Thymus (tissue), 14 donors: ENCODE measurements at places on chromosomes 1 and 21. TPM values are rescaled to one million over a fixed set of nuclear protein-coding genes. Genes with fewer than 3 reads are reported as not detected.

Gene TMEM63A
- total RNA-seq = 19.8 TPM

DNA sequence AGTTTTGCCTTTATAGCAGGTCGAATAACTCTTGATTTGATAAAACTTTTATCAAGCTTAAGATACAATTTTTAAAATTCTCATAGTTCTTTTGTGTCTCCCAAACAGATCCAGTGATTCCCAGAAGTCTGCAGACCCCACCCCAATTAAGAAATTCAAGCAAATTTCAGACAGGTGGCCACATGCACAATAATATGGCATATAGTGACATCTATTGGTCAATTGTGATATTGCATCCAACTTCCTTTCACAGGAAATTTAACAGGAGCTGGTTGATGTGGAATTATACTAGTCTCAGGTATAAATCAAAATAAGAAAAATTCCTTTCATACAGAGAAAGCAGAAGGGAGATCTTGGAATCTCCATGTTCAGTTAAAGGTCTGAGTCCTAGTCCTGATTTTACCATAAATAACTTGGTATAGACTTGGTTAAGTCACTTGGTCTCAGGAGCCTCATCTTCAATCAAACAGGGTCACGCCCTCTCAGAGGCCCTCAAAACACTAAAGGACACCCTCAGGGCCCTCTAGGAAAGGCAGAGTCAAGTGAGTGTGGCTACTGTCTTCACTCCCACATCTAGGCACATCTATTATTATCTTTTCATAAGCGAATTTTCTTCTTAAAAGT, 24.1 kb downstream of the PIGM start:
- DNase-seq = peak; percentile 28

DNA sequence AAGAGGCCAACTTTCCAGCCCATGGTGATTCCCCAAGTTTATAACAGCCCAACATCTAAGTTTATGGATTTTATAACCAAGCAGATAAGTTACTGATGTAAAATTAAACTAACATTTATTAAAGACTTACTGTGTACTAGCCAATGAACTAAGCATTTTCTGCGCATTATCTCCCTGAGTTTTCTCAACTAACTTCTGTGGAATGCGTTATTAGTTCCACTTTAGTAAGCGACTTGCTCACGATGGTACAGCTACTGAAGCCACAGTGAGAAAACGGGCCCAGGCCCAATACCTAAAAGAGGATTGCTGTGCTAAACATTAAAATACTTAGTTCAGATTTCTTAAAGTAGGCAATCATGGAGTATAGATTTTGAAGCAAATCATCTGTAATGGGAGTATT, 61.0 kb downstream of the ZBTB18 start:
- DNase-seq = no peak

GRCh38 chr1:96569288-96569687, 152.3 kb upstream of the PTBP2 start:
- no peak for DNase-seq

DNA sequence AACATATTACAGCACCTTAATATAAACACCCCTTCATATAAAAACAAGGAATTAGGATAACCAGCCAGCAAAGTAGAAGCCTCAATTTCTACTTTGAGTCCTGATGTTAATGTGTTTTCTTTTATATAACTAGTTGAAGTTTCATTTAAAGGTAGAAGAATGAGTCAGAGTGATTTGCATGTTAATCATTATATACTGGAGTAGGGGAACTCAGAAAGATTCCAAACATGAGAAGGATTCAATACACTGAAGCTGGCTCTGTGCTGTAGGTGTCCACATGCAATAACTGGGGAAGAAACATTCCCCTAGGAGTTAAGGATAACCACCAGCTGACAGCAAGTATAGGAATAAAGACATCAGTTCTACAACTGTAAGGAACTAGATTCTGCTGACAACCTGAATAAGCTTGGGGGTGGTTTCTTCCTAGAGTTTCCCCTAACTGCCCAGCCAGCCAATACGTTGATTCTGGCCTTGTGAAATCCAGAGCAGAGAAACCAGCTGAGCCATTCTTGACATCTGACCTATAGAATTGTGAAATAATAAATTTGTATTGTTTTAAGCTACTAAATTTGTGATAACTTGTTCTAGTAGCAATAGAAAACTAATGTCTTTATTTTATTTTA, 33.4 kb upstream of the RNPC3 start:
- no peak for DNase-seq

GRCh38 chr1:186873687-186874086, 44.9 kb downstream of the PLA2G4A start:
- DNase-seq = no peak

Gene MIA3
- total RNA-seq = 35.8 TPM

Gene GOLT1A
- total RNA-seq = 0.47 TPM

DNA sequence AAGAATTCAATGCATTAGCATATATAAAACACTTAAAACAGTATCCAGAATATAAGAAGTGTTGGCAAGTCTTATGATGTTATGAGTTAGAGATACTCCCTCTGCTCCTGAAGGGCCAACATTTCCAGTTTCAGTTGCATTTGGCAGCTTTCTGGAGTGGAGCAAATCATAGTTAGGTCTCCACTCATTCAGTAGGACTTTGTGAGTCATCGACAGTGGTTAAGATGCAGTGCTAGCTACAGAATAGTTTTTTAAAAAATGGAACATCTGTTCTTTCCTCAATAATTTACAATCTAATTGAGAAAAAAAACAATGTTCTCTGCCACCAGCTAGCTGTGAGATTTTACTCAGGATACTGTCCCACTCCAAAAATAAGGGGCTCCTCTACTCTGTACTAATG, 389.1 kb downstream of the HLX start:
- DNase-seq = no peak

Gene BTBD8
- 2.9 TPM for total RNA-seq

- DNase-seq = no peak
Measured at GRCh38 chr1:113394043-113394862, 3.9 kb downstream of the MAGI3 start.

- no peak for DNase-seq
Measured at GRCh38 chr1:36148821-36149236, 457 bp downstream of the TRAPPC3 start.

DNA sequence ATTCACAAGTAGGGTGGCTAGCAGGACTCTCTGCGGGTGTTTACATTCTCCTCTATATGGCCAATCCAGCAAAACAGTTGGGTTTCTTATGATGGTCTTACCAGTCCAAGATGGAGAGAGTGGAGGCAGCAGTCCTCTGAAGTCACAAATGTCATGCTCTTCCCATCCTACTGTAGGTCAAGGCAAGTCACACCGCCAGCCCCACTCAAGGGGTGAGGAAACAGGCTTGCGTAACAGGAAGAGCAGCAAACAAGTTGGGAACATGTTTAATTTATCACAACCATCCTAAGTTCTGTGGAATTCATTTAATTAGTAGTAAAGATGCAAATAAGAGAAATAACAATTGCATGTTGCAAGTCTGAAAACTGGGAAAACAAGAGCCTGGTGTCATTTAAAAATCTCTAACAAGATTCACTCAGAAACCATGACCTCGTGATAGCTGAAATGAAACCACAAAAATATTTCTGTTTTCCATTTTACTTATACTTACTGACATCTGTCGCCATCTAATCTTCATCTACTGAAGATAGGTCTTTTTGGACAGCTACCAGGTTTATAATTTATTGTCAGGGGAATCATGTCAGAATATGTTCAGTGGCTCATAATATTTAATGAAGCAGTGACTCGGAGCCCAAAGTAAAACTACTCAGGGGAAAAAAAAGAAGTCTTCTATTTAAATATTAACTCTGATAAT, 349.1 kb upstream of the FMN2 start:
- DNase-seq = no peak

- DNase-seq = no peak
Measured at GRCh38 chr1:159122005-159122621, 45.5 kb upstream of the AIM2 start.

DNA sequence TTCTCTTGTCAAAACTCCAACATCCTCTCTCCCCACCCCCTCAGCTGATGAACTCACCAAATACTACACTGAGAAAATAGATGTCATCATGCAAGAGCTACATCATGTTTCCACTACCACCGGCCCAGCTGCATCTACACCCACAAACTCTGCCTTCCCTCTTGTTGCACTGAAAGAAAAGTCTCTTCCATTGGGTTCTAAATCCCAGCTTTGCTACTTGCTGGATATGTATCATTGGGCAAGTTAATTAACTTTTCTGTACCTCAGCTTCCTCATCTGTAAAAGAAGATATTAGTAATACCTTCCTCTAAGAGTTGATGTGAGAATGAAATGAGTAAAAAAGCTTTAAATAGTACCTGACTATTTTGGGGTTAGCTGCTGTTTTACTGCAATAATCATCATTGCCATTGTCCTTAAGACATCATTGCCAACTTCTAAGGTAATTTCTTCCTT, 108.6 kb downstream of the OLFML2B start:
- DNase-seq = no peak

GRCh38 chr1:246365708-246366107, 141.4 kb downstream of the SMYD3 start:
- no peak for DNase-seq

DNA sequence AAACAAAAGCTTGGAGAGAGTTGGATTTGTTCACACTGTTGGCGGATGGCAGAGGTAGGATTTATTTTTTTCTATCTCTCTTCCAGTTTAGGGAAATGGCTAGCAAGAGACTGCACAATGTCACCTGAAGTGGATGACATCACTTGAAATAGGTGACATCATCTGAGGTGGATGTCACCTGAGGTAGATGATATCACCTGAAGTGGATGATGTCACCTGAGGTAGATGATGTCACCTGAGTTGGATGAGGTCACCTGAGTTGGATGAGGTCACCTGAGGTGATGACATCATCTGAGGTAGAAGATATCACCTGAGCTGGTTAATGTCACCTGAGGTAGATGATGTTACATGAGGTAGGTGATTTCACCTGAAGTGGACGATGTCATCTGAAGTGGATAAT, 413.4 kb downstream of the DSCAM start:
- no peak for DNase-seq

DNA sequence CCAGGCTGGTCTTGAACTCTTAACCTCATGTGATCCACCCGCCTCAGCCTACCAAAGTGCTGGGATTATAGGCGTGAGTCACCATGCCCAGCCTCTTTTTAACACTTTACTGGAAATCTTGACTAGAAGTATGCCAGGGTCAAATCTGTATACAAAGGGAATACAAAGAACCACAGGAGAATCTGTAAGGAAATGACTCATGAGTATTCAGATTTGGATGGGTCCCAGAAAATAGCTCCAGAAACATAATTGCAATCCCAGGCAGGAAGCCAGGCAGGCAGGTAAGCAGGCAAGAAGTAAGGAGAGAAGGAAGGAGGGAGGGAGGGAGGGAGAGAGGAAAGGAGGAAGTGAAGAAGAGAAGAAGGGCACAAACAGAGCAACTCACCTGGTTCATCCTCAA, 22.8 kb upstream of the TIAM1 start:
- no peak for DNase-seq

Gene COL11A1
- total RNA-seq = 0.24 TPM

Gene AMY1A
- total RNA-seq = 0.05 TPM

GRCh38 chr1:76256289-76257223, 182.0 kb downstream of the ST6GALNAC3 start:
- peak; percentile 37 for DNase-seq

DNA sequence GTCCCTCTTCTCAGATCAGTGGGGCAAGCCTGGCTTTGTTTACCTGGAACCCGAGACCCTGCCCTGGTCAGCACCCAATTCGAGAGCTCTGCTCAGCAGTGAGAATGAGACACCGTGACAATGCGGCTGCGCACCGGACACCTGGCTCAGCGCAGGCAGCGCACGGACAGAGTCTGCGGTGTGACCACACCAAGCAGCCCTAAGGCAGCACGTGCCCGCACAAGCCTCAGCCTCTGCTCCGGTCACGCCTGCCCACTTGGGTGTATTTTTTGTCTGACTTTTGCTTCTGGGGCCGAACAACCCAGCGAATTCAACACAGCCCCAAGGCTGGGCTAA, 4.7 kb downstream of the KRTAP10-8 start:
- no peak for DNase-seq

DNA sequence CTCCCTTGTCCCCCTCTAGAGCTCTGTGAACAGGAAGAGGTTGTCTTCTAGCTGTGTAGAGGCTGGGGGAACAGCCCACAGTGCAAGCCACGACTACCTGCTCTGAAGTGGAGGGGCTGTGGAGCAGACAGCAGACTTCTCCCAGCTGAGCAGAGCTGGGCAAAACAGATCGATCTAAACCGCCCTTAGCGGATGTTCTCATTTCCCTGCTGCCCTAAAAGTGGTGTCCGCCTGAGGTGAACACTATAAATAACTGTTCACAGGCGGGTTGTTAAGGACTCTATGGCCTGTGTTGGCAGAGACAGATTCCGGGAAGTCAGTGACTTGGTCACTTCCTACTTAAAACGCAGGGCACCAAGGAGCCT, 203.2 kb downstream of the RHOU start:
- peak; percentile 72 for DNase-seq

GRCh38 chr1:174039027-174039426, 16.9 kb upstream of the RC3H1 start:
- no peak for DNase-seq

DNA sequence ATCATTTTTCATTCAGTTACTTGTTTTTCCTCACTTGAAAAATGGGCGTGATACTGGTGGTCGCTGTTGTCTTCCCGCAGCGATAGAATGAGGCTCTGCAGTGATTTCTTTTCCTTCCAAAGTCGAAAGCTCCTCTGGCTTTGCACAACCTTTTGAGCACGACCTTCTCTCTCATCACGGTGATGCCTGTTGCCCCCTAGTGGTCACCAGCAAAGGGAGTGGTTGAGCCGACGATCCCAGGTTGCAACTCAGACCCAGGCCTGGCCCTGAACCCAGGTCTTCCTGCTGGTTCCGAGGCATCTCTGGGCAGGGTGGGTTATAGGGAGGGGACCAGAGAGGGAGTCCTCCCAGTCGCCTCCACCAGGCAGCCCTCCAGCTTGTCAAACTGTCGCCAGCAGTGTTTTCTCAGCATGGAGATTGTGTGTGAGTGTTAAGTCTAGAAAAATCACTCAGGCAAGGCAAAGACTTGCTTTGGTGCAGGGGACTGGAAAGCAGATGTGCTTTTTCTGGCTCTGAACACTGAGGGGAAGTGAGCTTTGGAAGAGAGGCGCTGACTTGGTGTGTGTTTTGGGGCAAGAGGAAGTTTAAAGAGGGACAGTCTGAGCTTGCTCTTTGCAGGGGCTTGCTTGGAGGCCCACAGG, 285.3 kb downstream of the CAMTA1 start:
- DNase-seq = peak; percentile 21

DNA sequence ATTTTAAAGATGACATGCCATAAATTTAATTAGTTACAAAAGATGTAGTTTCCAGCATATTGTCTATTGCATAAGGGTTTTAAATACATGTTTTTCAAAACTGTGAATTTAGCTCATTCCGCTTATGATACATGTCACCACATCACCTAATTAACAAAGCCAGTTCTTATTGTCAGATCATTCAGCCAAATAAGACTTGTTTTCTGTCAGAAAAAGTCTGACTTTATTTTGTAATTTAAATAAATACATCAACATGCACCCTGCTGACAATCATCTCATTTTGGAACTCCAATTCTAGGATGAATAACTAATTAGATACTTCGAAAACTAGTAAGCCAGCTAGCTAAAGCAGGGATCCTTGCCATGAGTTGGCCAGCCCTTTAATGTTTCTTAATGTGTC, 110.9 kb upstream of the APP start:
- no peak for DNase-seq

GRCh38 chr1:183908079-183908478, 103.2 kb downstream of the RGL1 start:
- DNase-seq = no peak

Gene H3-3A
- 725 TPM for total RNA-seq

- DNase-seq = no peak
Measured at GRCh38 chr1:208007938-208008342, 97.0 kb upstream of the CD34 start.

Gene COL9A2
- total RNA-seq = 3.4 TPM

- no peak for DNase-seq
Measured at GRCh38 chr1:175422156-175422555, 229.6 kb upstream of the KIAA0040 start.
